ENCODE measurements at places on chromosomes 16 and 17. TPM values are rescaled to one million over a fixed set of nuclear protein-coding genes. Genes with fewer than 3 reads are reported as not detected.

Gene TP53TG3B
- total RNA-seq, result not detected

Gene KRTAP4-5
- not detected for total RNA-seq

DNA sequence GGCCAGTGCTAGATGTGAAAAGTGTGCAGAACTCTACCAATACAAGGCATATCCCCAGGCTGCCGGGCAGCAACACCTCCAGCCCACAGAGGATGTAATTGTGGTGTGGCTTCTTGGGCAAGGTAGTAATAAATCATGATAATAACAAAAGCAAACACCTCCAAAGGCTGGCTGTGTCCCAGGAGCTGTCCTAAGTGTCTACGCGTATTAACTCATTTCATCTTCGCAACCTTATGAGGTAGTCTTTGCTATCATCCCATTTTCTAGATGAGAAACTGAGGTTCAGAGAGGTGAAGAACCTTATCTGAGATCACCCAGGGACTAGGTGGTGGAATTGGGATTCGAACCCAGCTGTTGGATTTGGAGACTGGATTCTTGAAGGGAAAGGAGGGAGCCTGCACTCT, 5.3 kb downstream of the PDK2 start:
- no peak for DNase-seq

Gene PPL
- total RNA-seq, result 0.18 TPM

Gene C17orf107
- 0.88 TPM for total RNA-seq

- no peak for DNase-seq
Observed at GRCh38 chr16:51553910-51554309, 402.8 kb upstream of the SALL1 start.

DNA sequence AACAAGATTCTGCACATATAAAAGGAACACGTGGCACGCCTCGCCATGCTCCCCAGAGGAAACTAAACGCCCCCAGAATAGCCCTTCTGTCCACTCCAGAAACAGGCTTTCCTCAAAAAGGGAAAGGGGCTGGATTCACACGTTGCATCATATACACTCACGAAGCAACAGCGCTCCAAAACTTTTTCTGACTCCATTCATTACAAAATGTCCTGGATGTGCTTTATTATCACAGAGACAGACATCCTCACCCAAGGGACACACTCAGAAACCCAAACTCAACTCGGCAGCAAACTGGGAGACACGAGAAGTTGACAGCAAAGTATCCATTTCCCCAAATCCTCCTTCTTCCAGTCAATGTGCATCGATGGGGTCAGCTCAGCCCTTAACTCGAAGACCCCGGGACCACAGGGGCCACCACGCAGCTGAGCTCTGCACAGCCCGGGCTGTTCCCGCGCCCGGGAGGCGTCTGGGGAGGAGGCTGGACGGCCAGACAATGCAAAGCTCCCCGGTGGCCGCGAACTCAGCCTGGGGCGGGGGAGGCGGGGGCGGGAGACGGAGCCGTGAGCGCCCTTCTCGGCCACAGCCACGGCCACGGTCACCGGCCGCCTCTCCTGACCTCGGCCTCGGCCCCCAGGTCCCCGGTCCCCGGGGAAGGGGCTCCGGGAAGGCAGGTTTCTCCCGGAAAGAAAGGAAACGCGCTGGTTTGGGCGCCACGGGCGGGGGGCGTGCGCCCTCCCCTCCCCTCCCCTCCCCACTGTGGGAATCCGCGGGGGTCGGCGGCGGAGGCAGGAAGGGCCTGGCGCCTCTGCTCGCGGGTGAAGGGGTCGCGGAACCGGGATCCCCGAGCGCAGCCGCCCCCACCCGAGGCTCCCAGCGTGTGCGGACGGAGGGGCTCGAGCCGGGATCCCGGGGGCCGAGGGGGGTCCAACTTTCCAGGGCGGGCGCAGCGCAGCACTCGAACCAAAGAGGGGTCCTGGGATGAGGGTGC, 1.2 kb downstream of the NXN start:
- DNase-seq, result no peak

DNA sequence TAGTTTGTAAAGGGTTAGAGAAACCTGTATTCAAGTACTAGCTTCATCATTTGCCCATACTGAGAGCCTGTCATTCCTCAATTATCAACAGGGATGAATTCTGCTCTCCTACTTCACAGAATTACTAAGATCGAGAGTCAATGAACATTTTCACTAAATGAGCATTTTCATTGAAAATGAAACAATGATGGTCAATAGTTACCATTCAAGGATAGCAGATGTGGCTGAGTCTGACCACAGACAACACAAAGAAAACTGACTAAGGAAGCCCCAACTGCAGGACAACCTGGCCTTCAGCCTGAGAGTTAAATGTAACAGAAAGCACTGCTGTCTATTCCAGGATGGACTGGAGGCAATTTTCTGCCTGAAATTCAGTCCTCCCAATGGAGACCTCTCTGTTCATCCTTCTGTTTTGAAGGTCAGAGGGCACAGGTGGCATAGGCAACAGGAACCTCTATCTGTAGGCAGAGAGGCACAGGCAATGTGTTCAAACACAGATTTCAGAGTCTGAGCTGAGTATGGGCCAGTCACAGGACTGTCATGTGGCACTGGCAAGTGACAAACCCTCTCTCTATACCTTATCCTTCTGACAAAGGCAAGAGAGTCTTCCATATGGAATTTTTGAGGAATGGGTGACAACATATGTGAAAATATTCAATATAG, 19.5 kb downstream of the TRAF4 start:
- no peak for DNase-seq

Measured in glomerular endothelial cell (primary cell).